Activated CD4-positive, CD25-positive, alpha-beta regulatory T cell treated with anti-CD3 and anti-CD28 coated beads, Interleukin-2, amount 50 U/mL, for 16 hours (primary cell): ENCODE measurements at places on chromosomes 1 and 21.

GRCh38 chr1:231000639-231001038 is 21.7 kb downstream of the ARV1 start:
- no peak for DNase-seq

DNA sequence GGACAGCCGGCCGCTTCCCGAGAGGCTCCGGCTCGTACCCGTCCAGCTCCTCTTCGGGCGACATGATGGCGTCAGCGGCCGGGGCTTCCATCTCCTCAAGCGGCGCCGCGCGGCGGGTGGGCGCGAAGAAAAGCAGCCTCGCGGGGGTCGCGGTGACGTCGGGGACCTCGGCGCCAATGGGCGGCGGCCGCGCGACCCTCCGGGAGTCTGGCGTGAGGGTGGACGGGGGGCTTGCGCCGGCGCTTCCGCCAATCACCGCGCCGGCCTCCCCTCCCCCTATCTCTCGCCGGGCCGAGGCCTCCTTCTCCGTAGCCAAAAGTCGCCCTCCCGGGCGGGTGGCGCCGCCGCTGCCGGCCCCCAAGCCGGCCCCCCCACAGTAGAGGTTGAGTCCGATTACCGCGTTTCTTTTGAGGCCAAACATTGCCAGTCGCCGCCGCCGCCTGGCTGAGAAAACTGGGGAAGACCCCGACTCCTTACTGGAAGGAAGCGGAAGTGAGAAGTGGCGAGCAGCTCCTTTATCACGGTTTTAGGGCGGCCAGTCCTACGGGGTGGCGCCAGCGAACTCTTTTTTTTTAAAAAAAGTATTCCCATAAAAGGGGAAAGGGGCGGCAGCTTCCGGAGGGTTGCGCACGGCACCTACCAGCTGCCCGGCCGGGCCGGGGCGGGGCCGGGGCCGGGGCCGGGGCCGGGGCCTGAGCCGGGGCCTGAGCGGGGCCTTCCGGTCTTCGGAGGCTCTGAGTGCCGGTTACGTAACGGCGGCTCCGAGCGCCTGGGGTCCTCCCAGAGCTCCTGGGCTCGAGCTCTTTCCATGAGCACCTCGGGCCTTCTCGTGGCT is at the start of gene MCL1:
MCL1 (minus strand) TSS at position 501 of the 835 bp plus-strand sequence; CDS start at position 421, 80 bp downstream.
- peak; percentile 81 for DNase-seq

DNA sequence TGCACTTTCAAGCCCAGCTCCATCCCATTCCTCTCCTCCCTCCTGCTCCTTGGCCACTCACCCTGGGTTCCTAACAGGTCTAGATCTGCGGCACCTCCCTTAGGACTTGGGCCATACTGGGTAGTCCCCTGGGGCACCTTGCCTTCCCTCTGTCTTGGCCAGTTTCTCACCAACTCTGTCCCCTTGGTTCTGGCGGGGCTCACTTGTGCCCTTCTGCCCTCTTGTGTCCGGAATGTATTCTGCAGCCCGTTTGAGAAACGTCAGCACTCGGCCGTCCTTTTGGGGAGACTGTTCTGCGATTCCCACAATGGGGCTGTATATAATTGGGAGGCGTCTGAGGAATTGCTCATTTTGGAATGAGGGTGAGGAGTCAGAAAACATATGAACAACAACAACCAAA is 162.4 kb downstream of the ZSCAN20 start:
- no peak for DNase-seq

- no peak for DNase-seq
These were observed 680.5 kb downstream of the PTPRU start for GRCh38 chr1:29916656-29917369.

- no peak for DNase-seq
These were observed 130.4 kb downstream of the AK5 start for GRCh38 chr1:77412069-77412819.

- DNase-seq, result no peak
These were observed 25.9 kb downstream of the GNPAT start for GRCh38 chr1:231266811-231267322.

GRCh38 chr1:38834221-38834782 is 25.3 kb downstream of the RRAGC start:
- DNase-seq, result no peak

DNA sequence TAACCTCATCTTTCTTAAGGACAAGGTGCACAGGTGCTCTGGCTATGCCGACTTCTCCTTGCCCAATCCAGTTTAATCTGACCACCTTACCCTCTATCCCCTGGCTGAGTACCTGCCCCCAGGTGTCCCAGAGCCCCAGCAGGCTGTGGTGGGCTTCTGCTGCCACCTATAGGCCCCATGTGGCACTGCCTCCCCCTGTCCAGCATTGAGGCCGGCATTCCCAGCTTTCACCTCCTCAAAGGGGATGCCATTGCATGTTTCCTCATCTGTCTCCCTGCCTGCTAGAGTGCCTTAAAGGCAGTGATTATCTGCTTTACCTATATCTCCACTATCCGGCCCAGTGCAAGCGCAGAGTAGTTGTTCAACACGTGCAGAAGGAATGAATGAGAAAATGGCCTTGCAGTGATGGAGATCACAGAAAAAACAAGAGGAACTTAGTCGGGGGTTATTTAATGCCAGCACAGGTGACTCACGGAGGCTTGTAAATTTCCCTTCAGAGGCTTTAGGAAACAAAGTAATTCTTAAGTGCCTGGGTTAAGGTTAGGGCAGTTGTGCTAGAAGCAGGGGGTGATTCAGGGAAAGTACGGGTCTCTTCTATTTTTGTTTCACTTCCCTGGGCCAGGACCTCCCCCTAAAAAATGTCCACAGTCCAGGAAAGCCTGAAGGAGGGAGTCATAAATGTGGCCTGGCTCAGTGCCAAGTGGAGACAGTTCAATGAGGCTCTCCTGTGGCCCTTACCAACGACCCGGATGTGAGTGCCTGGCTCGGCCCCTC is 131.8 kb upstream of the NGF start:
- no peak for DNase-seq

GRCh38 chr1:76961181-76961819 is 94.0 kb downstream of the ST6GALNAC5 start:
- DNase-seq, result no peak

DNA sequence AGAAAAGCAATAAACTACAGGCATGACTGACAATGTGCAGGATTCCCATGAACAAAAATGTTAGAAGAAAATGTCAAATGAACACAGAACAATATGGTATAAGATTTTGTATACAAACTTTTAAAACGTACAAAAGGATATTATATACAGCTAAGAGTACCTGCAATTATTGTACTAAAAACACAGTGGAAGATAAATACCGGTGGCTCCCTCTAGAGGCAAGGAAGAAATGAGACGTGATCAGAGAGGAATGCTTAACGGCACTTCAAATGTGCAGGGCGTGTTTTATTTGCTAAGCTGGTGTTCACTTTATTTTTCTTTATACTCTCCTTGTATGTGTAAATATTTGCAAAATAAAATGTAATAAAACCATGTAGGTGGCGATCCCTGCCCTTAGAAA is 191.8 kb upstream of the SAMSN1 start:
- peak; percentile 55 for DNase-seq
